Activated naive CD8-positive, alpha-beta T cell treated with anti-CD3 and anti-CD28 coated beads for 36 hours (primary cell): ENCODE measurements at places on chromosomes 2 and 18.
A peak's percentile ranks its signal among the peaks of the same experiment; 100 is the strongest.

GRCh38 chr18:6170604-6171003 lies 244.1 kb downstream of the L3MBTL4 start:
- H3K4me1 ChIP-seq = no peaks in the 10 kb centered on the region
- no peaks in the 10 kb centered on the region for H3K36me3 ChIP-seq
- no peak overlapping the region for H3K4me3 ChIP-seq

GRCh38 chr2:132816234-132816633 lies 146.2 kb upstream of the LYPD1 start:
- no peaks in the 10 kb centered on the region for H3K36me3 ChIP-seq
- H3K27me3 ChIP-seq = no peaks in the 10 kb centered on the region
- no peak for DNase-seq
- no peak overlapping the region for H3K4me3 ChIP-seq

GRCh38 chr18:50454387-50454988 lies 79.6 kb downstream of the SKA1 start:
- H3K4me3 ChIP-seq = no peak overlapping the region
- H3K27me3 ChIP-seq = peaks cover 5% of the 10 kb centered on the region
- DNase-seq = no peak
- H3K27ac ChIP-seq = no peak overlapping the region
- no peaks in the 10 kb centered on the region for H3K36me3 ChIP-seq

DNA sequence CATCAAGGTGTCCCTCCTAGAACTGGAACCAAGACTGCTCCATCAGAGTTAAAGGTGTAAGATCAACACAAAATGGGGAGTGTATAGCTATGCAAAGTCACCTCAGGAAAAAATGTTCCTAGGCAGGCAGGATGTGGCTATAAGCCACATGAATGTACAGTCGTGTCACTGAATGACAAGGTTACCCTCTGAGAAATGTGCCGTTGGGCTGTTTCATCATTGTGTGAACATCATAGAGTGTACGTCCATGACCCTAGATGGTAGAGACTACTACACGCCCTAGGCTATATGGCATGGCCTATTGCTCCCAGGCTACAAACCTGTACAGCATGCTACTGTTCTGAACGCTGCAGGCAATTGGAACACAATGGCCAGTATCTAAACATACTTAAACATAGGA lies 24.5 kb downstream of the TYMS start:
- H3K4me1 ChIP-seq = peaks cover 19% of the 10 kb centered on the region
- no peaks in the 10 kb centered on the region for H3K27me3 ChIP-seq
- H3K36me3 ChIP-seq = peaks cover 34% of the 10 kb centered on the region
- peak; percentile 65 for DNase-seq
- peak overlapping the region; percentile 86 for H3K27ac ChIP-seq

GRCh38 chr2:52880872-52881271 lies 886.7 kb upstream of the CHAC2 start:
- H3K36me3 ChIP-seq = no peaks in the 10 kb centered on the region
- no peaks in the 10 kb centered on the region for H3K27me3 ChIP-seq
- no peak overlapping the region for H3K27ac ChIP-seq
- no peaks in the 10 kb centered on the region for H3K4me1 ChIP-seq
- no peak overlapping the region for H3K4me3 ChIP-seq

DNA sequence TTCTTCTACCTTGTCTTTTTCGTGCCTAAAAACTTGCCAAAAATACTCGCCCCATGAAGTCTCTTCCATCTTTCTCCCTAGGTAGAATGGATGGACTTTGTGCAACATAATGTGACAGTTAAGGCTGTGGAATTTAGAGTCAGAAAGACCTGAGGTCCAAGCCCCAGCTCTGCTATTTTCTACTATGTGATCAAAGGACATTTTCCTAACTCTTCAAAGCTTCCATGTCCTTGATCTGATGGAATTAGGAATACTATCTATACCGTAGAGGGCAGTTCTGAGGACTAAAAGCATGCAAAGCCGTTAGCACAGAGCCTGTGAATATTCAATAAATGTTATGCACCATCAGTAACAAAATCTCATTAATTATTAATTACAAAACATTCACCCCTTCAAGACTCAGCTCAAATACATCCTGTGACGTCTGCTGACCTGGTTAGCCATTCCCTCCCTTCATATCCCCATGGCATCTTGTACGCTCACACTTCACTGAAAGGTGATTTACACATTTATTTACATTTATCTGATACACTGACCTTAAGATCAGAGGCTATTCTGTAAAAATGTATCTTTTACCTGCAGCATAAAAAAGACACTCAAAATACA lies 15.1 kb downstream of the IWS1 start:
- no peak overlapping the region for H3K4me3 ChIP-seq
- no peak overlapping the region for H3K27ac ChIP-seq
- DNase-seq = no peak
- H3K36me3 ChIP-seq = peaks cover 22% of the 10 kb centered on the region
- no peaks in the 10 kb centered on the region for H3K27me3 ChIP-seq

DNA sequence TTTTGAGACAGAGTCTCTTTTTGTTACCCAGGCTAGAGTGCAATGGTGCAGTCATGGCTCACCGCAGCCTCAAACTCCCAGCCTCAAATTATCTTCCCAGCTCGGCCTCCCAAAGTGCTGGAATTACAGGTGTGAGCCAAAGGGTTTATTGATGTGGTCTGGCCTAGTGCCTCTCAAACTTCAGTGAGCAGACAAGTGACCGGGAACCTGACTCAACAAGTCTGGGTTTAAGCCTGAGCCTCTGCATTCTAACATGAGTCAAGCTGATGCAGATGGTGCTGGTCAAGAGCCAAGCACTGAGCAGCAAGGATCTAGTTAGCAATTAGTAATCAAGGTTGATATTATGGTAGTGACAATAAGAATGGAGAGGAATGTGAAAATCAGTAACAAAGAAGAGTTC lies 21.3 kb downstream of the CDK15 start:
- no peaks in the 10 kb centered on the region for H3K27me3 ChIP-seq
- H3K27ac ChIP-seq = no peak overlapping the region
- DNase-seq = no peak
- H3K4me1 ChIP-seq = no peaks in the 10 kb centered on the region

DNA sequence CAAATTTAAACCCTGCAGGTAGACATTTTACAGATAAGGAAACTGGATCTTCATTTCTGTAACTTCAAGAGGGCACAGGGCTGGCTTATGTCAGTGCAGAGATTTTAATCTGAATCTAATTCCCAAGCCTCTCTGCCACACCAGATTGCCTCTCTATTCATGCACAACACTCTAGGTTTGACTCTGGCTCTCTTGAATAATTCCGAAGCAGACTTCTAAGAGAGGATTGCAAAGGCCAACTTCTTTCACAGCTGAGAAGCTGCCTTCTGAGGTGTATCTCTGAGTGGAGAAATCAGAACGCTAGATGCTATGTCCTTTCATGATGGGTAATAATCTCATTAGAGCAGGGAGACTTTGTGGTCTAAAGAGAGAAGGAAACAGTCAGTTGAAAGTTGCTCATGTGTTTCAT lies 20.1 kb upstream of the MGAT5 start:
- peaks cover 27% of the 10 kb centered on the region for H3K36me3 ChIP-seq
- H3K4me1 ChIP-seq = peaks cover 78% of the 10 kb centered on the region
- no peaks in the 10 kb centered on the region for H3K27me3 ChIP-seq
- H3K27ac ChIP-seq = peak overlapping the region; percentile 79
- DNase-seq = no peak

DNA sequence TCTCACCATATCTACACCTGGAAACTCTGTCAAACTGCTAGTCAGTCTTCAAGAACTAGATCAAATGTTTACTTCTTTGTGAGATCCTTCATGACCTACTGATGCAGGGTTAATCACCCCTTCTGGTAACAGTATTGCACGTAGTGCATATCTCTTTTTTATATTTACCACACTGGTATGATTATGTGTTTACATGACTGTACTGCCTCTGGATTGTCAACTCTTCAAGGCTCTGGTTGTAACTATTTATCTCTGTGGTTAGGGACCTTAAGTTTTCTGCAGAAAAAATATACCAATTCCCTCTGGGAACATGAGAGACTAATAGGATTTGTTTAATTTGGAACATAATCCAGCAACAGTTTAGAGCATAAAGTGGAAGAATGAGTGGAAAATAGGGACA lies 135.5 kb downstream of the PDE1A start:
- no peak overlapping the region for H3K27ac ChIP-seq
- no peaks in the 10 kb centered on the region for H3K36me3 ChIP-seq
- no peak overlapping the region for H3K4me3 ChIP-seq
- DNase-seq = no peak
- no peaks in the 10 kb centered on the region for H3K4me1 ChIP-seq
- H3K27me3 ChIP-seq = no peaks in the 10 kb centered on the region

DNA sequence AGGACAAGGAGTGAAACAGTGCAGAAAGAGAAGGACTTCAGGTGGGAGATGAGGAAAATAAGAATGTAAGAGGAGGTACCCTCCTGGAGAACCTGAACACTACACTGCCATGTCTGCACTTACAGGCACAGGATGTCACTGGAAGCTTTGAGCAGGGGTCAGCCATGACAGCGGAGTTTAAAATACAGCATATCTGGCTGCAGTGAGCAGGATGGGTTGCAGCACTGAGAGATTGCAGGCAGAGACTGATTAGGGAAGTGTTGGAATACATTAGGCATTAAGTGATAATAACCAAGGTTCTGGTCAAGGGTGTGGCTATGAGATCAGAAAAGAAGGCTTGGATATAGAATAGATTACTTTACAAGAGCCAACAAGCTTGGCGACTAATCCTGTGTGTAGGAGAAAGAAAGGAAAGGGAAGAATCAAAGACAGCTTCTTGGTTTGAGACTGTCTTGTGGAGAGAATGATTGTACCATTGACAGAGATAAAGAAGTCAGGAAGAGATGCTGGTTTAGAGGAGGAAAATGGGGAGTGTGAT lies 171.1 kb upstream of the RBMS1 start:
- H3K4me1 ChIP-seq = peaks cover 19% of the 10 kb centered on the region
- H3K4me3 ChIP-seq = no peak overlapping the region
- no peaks in the 10 kb centered on the region for H3K27me3 ChIP-seq

DNA sequence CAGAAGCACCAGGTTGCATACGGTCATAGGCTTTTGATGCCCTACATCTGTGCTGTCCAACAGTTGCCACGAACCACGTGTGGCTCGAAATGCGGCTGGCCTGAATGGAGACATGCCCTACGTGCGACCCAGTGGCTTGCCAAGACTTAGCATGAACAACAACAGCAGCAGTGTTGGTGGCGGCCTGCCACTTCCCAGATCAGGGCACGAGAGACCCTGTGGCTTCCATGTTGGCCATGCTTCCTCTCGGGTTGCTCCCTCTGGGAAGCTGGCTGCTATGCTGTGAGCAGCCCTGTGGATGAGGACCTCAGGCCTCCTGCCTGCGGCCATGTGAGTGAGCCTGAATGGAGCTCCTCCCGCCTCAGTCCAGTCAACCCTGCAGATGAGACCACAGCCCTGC lies 212.3 kb downstream of the HDAC4 start:
- H3K4me3 ChIP-seq = no peak overlapping the region
- DNase-seq = no peak
- no peak overlapping the region for H3K27ac ChIP-seq
- H3K27me3 ChIP-seq = no peaks in the 10 kb centered on the region
- peaks cover 12% of the 10 kb centered on the region for H3K4me1 ChIP-seq

DNA sequence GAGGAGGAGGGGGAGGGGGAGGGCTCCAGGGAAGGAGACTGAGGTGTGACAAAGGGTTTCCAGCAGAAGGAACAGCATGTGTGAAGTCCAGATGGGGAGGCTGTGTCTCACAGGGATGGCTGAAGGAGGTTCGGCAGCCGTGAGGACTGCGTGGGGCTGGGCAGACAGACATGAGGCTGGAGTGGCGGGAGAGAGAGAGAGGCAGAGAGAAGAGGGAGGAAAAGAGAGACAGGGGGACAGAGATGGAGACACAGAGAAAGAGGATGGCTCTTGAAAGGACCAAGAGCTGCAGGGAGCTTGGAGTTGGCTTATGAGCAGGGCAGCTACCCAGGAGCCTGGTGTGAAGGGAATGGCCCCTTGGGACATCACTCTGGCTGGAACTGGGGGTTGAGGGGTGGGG lies 138.9 kb upstream of the ASB18 start:
- no peak for DNase-seq
- H3K4me1 ChIP-seq = no peaks in the 10 kb centered on the region
- no peak overlapping the region for H3K27ac ChIP-seq
- peaks cover 4% of the 10 kb centered on the region for H3K27me3 ChIP-seq
- H3K4me3 ChIP-seq = no peak overlapping the region

- H3K4me1 ChIP-seq = peaks cover 9% of the 10 kb centered on the region
- peak within 1 kb of the TSS; percentile 84 for H3K4me3 ChIP-seq
- peaks cover 9% of the 10 kb centered on the region for H3K36me3 ChIP-seq
Observed at GRCh38 chr2:101697124-101698013, at the start of gene MAP4K4. Gene MAP4K4 (plus strand): TSS chr2:101697707. CDS start chr2:101698081, 374 bp downstream.

DNA sequence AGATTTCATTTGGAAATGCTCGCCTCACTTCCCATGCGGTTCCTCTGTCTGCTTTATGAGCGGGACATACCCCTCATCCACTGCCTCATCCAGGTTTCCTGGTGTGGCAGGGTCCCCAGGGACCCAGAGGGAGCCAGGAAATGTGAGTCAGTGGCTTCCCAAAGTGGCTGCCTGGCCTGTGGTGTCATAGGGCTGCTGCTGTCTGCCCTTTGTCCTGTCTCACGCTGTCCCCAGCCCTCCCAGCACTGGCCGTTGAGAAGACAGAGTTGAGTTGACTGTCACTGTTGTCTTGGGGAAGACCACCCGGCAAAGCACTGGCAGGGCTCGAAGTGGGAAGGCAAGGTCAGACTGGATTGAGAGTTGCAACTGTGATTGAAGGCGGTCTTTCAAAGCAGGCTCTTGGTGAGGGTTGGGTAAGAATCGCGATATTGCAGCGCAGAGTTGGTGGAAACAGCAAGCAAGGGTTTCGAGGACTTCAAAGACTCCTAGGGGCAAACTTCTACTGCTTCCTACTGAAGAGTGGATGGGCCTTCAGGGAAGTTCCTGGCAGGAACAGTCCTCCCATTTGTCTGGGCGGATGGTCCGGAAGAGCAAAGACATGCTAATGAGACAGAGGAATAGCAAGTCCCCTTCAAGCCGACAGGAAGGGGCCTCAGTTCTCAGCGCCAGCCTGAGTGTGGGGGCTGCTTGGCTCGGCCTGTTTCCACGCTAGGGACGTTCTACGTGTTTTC lies 33.9 kb downstream of the RAB31 start:
- H3K36me3 ChIP-seq = no peaks in the 10 kb centered on the region
- no peak overlapping the region for H3K4me3 ChIP-seq
- no peak for DNase-seq
- peaks cover 28% of the 10 kb centered on the region for H3K27me3 ChIP-seq
- no peaks in the 10 kb centered on the region for H3K4me1 ChIP-seq
- H3K27ac ChIP-seq = no peak overlapping the region

DNA sequence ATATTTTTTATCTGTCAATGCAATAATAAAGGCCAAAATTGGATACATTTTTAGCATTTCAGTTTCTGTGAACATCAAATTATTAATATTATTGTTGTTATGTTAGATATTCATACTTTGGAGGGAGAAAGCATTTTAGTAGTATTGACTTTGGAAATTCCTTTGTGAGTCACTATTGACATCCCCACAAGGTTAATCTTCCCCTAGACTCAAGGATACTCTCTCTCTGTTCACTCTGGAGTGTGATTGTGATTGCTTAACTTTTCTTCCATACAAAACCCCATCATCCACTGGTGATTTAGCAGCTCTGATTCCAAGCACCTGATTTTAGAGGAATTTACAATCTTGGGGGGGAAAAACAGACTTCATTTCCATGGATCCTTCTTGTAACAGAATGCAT lies 352.0 kb downstream of the THSD7B start:
- no peaks in the 10 kb centered on the region for H3K4me1 ChIP-seq
- no peaks in the 10 kb centered on the region for H3K27me3 ChIP-seq
- no peak for DNase-seq
- H3K27ac ChIP-seq = no peak overlapping the region

- H3K4me1 ChIP-seq = no peaks in the 10 kb centered on the region
- peaks cover 15% of the 10 kb centered on the region for H3K27me3 ChIP-seq
- H3K27ac ChIP-seq = no peak overlapping the region
- H3K36me3 ChIP-seq = no peaks in the 10 kb centered on the region
Observed at GRCh38 chr18:22676423-22676822, 256.7 kb upstream of the RBBP8 start.
